ENCODE measurements at places on chromosomes 4 and X.

DNA sequence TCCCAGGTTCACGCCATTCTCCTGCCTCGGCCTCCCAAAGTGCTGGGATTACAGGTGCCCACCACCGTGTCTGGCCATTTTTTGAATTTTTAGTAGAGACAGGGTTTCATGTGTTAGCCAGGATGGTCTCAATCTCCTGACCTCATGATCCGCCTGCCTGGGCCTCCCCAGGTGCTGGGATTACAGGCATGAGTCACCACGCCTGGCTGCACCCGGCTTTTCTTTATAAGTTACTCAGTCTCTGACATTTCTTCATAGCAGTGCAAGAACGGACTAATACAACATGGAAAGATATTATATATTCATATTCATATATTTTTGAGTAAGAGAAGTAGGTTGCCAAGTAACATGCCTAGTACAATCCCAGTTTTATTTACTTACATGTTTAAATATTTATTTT, 22.9 kb downstream of the SHROOM3 start:
- peak; percentile 41 for DNase-seq

DNA sequence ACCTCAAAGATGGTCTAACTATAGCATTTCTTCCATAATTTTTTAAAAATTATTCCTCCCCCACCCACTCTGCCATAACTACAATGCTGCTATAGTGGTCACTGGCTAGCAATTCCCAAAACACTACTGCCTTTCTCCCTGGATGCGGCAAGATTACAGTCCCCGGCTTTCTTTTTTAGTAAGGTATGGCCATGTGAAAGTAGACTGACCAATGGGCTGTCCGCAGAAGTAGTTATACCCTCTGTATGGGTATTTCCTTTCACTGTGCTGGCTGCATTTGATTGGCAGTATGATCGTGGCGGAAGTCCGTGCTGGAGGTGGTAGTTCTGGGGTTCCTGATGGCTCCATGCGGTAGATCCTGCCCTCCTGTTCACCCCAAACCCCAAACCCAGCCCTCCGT, 166.0 kb downstream of the FBXO8 start:
- no peak for DNase-seq

DNA sequence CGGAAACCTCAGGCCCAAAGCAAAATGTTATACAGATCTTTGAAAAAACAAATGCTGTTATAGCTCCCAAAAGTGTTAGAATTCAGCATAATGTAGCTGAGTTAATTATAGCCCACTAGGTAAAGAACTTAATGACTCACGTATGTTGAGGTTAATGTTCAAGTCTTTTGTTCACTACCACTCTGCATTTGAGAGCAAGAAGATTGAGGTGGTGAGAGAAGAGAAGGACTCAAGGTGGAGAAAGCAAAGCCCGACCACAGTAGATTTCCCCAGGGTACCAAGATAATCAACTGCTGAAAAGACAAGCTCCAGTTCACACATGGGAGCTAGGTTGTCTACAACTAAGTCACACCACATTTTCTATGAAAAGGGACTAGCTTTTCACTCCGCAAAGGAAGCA, 480.2 kb downstream of the DTHD1 start:
- DNase-seq: no peak

GRCh38 chr4:102104278-102104677, 241.0 kb downstream of the SLC39A8 start:
- no peak for DNase-seq

- no peak for DNase-seq
Measured at GRCh38 chrX:102714994-102715393, 2.7 kb downstream of the GPRASP2 start.

DNA sequence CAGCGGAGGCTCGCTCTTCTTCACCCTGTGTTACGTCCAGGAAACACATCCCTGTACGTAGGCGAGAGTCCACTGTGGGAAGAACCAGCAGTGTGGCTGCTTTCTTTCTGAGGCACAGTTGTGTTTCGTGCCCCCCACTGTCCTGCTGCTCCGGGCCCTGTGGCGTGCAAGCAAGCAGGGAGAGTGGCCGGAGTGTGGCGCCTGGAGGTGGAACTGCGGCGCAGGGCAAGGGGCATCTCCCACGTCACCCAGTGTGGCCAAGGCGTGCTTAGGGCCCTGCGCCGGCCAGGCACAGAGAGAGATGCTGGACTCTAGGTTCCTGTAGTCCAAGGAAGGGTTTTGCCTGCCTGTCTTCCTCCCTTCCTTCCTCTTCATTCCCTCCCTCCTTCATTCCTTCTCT, 13.3 kb upstream of the PSAPL1 start:
- no peak for DNase-seq

DNA sequence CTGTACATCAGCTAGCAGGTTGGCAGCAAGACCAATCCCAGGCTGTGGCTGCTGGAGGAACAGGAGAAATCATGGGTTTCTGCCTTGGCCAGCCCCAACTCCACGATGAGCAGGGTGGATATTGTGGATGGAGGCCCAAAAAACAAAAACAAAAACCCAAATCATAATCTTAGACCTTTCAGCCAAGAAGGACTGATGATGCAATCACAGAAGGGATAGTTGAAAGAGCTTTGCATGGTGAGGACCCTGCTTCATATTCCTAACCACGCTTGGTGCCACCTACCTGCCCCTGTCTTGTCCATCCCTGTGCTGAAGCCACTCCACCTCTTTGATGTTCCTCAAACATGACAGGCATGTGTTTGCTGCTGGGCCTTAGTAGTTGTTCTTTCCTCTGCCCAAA, 68.8 kb upstream of the CT45A1 start:
- DNase-seq: no peak

- no peak for DNase-seq
Measured at GRCh38 chr4:133803341-133803740, 398.2 kb downstream of the PABPC4L start.

- DNase-seq: no peak
Measured at GRCh38 chr4:92099861-92100260, 203.9 kb upstream of the GRID2 start.

DNA sequence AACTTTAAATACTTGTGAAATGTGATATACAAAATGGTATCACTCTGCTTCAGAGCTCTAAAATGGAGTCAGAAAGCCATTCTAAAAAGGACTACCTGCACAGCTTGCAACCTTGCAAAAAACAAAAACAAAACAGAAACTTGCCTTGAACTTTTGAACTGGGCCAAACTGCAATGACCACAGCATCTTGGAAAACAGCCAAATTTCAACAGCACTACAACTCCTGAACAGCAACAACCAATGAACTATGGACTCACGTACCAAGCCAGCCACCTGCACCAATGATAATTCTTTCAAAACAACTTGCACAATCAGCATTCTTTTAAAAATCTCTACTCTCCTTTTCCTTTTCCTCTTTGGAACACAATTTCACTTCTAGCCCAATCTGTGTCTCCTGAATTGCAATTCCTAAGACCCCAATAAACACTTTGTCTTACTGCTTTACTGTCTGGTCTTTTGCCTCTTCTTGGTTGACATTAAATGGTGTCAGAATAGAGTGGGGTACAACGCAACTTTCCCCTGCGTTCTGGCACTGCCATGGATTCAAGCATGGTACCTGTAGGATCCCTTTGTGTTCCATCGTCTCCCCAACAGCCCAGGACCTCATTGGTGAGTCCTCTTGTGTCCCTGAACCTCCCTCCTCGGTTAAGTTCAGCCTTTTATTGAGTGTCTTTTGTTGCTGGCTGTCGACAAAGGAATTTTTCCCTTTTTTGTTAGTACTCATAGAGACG, 35.7 kb upstream of the FMR1 start:
- no peak for DNase-seq

- no peak for DNase-seq
Measured at GRCh38 chr4:121977251-121978171, 25.7 kb upstream of the TRPC3 start.

- DNase-seq: no peak
Measured at GRCh38 chr4:147780137-147780777, 48.4 kb downstream of the ARHGAP10 start.

DNA sequence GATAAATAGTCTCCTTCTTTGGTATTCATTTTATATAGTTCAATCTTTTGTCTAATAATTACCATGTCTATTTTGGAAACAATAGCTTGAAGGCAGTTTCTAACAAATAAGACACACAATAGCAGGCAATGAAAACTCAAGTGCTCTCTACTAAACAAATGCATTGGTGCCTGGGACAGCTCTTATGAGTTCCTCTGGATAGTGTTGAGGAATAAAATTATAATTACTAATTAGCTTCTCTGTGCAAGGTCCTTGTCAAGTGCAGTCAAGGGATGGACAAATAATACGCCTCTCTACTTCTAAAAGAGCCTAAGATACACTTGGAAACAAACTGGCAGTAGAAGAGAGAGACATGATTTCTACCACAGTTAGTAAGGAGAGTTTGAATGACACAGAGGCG, 229.0 kb upstream of the GLRA2 start:
- no peak for DNase-seq

DNA sequence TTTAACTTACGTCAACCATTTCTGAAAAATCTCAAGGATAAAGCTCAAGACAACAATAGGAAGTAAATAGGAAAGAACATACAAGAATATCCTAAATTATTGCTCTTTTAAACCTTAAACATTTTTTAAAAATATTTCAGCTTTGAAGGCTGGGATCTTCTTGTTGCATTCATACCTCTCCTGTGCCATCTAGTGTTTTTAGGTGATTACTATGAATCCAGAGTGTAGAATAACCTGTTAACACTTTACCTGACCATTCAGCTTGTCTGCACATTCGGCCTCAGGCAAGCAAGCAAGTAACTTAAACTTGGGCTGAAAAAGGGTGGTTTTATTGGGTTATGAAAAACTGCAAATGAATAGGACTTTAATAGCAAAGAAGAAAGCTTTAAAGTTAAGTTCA, 507.8 kb upstream of the INTU start:
- peak; percentile 41 for DNase-seq

- DNase-seq: peak; percentile 26
Measured at GRCh38 chr4:32219306-32220075, 1499.3 kb downstream of the PCDH7 start.

GRCh38 chrX:20499763-20500162, 233.1 kb upstream of the RPS6KA3 start:
- no peak for DNase-seq

- DNase-seq: no peak
Measured at GRCh38 chrX:39883666-39884065, 214.1 kb downstream of the BCOR start.

DNA sequence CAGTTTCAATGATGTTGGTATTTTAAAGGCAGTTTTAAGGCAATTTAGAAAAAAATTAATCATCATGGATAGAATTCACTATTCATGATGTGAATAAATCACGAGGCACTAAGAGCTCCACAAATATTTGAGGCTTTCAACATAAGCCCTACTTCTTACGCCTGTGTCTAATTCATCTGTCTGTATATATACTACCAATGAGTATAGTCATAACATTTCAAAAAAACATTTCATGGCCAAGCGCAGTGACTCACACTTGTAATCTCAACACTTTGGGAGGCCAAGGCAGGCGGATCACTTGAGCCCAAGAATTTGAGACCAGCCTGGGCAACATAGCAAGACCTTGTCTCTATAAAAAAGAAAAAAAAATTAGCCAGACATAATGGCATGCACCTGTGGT, 56.5 kb downstream of the FBXL5 start:
- DNase-seq: peak; percentile 49

- DNase-seq: peak; percentile 87
Measured at GRCh38 chr4:83358410-83358809, 23.8 kb upstream of the HPSE start.

DNA sequence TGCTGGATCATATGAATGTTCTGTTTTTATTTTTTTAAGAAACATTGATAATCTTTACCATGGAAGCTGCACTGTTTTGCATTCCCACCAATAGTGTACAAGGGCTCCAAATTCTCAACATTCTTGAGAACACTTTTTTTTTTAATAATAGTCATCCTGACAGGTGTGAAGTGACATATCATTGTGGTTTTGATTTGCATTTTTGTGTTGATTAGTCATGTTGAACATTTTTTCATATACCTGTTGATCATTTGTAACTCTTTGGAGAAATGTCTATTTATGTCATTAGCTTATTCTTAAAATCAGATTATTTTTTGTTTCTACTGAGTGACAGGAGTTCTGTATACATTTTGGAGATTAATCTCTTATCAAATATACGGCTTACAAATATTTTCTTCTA, 408.5 kb downstream of the GLUD2 start:
- no peak for DNase-seq

DNA sequence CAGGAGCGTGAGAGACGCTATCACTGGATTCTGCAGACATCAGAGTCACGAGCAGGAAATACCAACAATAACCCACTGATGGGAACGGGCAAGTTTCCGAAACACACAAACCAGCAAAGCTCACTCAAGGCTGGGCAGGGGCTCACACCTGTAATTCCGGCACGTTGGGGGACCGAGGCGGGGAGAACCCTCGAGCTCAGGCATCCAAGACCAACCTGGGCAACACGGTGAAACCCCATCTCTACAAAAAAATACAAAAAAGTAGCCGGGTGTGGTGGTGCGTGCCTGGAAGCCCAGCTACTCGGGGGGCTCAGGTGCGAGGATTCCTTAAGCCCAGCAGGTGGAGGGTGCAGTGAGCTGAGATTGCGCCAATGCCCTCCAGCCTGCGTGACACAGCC, 17.2 kb upstream of the GTPBP6 start:
- no peak for DNase-seq

DNA sequence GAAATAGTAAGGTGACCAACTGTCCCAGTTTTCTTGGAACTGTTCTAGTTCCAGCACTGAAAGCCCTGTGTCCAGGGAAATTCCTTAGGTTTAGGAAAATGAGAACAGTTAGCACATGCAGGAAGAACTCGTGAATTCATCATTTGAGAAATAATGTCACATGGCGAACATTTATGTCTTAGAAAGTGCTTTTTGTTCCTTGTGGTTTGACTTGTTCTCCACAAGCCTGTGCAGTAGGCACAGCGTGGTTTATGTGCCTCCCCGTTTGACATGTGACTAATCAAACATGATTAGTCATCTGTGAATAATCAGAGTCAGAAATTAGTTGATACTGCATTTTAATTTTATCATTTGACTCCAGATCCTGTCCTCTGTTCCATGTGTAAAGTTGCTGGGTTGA, 556.0 kb upstream of the CPEB2 start:
- no peak for DNase-seq

DNA sequence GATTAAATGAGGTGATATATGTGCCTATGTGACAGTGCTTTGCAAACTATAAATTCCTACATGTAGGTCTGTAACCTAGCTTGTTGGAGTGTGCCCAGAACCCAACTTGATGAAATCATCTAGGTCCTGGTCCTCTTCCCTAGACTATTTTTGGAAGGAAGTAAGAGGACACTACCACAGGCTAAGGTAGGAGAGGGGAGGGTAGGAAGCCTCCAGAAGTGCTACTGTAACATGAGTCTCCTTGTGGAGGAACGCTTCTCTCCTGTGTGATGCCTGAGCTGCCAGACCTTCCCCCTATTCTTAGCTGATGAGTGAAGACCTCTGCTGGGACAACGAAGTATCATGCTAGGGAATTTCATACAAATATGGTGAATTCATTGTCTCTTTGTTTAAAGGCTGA, 41.8 kb upstream of the IL21 start:
- peak; percentile 17 for DNase-seq

GRCh38 chrX:71911731-71912050, 1.0 kb downstream of the NHSL2 start:
- DNase-seq: no peak

GRCh38 chrX:23374291-23374690, 39.6 kb downstream of the PTCHD1 start:
- DNase-seq: no peak
